ENCODE measurements at places on chromosomes 6 and 20.

DNA sequence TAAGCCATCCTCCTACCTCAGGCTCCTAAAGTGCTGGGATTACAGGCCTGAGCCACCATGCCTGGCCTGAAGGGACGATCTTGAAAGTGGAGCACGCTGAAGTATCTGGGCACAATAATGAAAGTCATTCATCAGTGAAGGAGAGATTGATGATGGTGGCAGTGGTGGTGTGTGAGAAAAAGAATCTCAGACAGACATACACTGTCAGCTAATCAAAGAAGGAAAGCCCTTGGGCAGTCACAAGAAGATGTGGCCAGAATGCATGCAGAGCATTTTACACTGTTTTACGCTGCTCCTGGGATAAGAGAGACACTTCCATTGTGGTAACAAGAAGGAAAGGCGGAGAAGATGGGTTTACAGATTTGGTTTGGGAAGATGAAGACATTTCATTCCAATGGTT lies 20.4 kb upstream of the BMP6 start:
- no peak for DNase-seq

GRCh38 chr6:13763740-13764381 lies 50.5 kb downstream of the MCUR1 start:
- no peak for DNase-seq

DNA sequence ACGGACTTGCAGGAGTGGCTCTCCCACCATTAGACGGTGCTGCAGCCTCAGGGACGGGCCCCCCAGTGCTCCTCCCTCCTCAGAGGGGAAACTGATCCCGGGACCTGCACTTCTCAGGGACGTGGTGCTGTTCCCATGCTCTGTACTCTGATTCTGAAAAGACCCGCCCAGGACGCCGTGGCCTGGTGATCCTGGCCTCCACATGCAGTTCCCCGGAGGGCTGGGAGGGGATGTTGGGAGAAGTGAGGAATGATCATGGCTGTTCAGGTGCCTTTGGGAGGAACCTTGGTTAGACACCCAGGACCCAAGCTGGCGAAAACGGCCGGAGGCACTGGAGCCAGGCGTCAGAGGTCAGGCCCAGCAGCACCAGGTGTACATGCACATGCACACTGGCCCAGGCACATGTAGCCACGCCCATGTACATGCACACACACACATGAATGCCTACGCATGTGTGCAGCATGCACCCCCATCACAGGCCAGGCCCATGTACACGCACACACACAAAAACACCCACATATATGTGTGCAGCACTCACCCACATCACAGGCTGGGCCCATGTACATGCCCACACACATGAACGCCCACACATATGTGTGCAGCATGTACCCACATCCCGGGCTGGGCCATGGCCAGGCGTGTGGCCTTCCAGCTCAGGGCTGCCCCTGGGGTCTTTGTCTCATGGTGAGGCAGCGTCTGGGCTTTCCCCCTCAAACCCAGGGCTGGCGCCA lies 52.6 kb upstream of the DACT2 start:
- no peak for DNase-seq

- no peak for DNase-seq
These were observed 67.2 kb downstream of the NCOA3 start for GRCh38 chr20:47568837-47569410.

DNA sequence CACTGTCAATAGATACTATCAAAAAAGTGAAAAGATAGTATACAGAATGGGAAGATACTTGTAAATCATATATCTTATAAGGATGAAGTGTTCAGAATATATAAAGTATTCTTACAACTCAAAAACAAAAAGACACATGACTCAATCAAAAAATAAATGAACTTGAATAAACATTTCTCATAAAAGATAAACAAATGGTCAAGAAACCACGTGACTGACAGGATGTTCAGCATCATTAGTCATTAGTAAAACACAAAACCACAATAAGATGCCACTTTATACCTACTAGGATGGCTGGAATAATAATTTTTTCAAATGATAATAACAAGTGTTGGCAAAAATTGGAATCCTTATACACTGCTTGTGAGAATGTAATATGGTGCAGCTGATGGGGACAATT lies 729.1 kb upstream of the HS3ST5 start:
- no peak for DNase-seq

DNA sequence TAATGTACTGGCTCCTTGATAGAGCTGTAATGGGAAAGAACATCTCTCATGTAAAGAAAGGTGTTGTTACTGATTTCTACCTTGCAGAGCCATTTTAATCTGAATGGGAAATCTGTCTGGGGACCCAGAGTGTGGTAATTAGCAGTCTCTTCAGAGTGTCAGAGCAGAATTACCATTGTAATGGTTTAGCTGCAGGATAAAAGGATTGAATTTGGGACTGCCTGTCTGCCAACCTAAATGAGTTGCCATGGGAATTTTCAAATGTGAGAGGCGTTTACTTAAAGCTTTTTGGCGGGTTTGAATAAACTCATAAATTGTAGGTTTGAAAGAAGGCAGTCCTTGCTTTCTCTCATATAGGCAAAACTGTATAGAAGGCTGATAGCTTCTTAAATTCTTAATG lies 128.8 kb downstream of the QKI start:
- no peak for DNase-seq

GRCh38 chr20:39785252-39785917 lies 823.2 kb downstream of the DHX35 start:
- no peak for DNase-seq

DNA sequence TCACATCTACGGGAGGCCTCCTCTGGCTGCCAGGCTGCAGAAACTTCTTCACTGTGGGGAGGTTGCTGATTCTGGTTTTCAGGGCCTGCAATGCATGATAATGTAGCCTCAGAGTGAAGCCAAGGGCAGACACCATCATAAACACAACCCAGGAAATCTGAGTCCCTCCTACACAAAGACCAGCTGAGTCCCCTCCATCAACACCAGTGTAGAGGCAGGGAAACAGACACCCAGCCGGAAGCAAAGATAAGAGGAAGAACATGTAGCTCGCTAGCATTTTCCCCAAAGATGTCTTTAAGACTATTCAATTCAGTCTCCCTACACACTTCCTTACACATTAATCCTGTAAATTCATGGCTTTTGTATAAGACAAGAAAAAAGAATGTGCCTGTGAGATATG lies 23.6 kb downstream of the GSTA2 start:
- no peak for DNase-seq

GRCh38 chr6:136793363-136793762 lies 1.1 kb upstream of the MAP3K5 start:
- no peak for DNase-seq
